Immature natural killer cell (primary cell): ENCODE measurements at places on chromosomes 1 and 21.

- H3K36me3 ChIP-seq = no peaks in the 10 kb centered on the region
- H3K4me1 ChIP-seq = no peaks in the 10 kb centered on the region
- peaks cover 17% of the 10 kb centered on the region for H3K27me3 ChIP-seq
These were observed 854 bp downstream of the MYCL start for GRCh38 chr1:39900662-39901463.

- DNase-seq = no peak
- no peaks in the 10 kb centered on the region for H3K4me1 ChIP-seq
- H3K27ac ChIP-seq = no peak overlapping the region
These were observed 34.7 kb downstream of the TUFT1 start for GRCh38 chr1:151574575-151575529.

DNA sequence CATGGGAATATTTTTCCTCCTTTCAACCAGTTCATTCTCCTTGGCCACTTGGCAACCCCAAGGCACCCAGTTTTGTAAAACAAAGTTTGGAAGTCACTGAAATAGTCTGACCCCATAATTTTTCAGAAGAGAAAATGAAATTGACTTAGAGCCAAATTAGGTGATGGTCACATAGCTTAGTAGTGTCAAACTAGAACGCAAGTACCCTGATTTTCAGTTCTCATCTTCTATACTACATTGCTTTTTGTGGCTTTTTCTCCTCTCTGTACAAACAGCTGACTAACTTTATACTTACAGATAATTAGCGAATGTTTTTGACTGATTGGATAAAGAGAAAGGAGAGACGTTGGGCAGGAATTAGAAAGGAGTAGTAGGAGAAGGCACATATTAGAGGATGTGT lies 33.1 kb downstream of the IARS2 start:
- H3K4me1 ChIP-seq = no peaks in the 10 kb centered on the region
- no peak overlapping the region for H3K4me3 ChIP-seq
- H3K36me3 ChIP-seq = peaks cover 39% of the 10 kb centered on the region
- no peak for DNase-seq
- H3K27me3 ChIP-seq = no peaks in the 10 kb centered on the region
- no peak overlapping the region for H3K27ac ChIP-seq

GRCh38 chr1:228165372-228166169 lies at the start of gene IBA57:
TSS of gene IBA57 (plus strand) at chr1:228165804. CDS start at chr1:228165817, 13 bp downstream.
- peaks cover 13% of the 10 kb centered on the region for H3K27me3 ChIP-seq
- peaks cover 20% of the 10 kb centered on the region for H3K4me1 ChIP-seq
- H3K4me3 ChIP-seq = peak within 1 kb of the TSS; percentile 96
- H3K27ac ChIP-seq = peak within 1 kb of the TSS; percentile 95

- no peak for DNase-seq
- no peak overlapping the region for H3K27ac ChIP-seq
- no peaks in the 10 kb centered on the region for H3K27me3 ChIP-seq
These were observed 105.2 kb downstream of the ACBD6 start for GRCh38 chr1:180397175-180397574.

GRCh38 chr1:228344631-228345072 lies 62.0 kb downstream of the TRIM11 start:
- H3K4me3 ChIP-seq = no peak overlapping the region
- no peaks in the 10 kb centered on the region for H3K27me3 ChIP-seq
- no peaks in the 10 kb centered on the region for H3K36me3 ChIP-seq
- no peaks in the 10 kb centered on the region for H3K4me1 ChIP-seq
- no peak overlapping the region for H3K27ac ChIP-seq

GRCh38 chr21:44378646-44379514 lies 25.5 kb downstream of the TRPM2 start:
- H3K27me3 ChIP-seq = peaks cover 17% of the 10 kb centered on the region
- peaks cover 39% of the 10 kb centered on the region for H3K4me1 ChIP-seq
- DNase-seq = no peak
- H3K27ac ChIP-seq = no peak overlapping the region
- H3K36me3 ChIP-seq = peaks cover 64% of the 10 kb centered on the region

GRCh38 chr21:37878946-37879660 lies 37.2 kb downstream of the KCNJ6 start:
- H3K36me3 ChIP-seq = no peaks in the 10 kb centered on the region
- H3K27ac ChIP-seq = no peak overlapping the region
- no peaks in the 10 kb centered on the region for H3K27me3 ChIP-seq
- no peak overlapping the region for H3K4me3 ChIP-seq
- H3K4me1 ChIP-seq = no peaks in the 10 kb centered on the region

DNA sequence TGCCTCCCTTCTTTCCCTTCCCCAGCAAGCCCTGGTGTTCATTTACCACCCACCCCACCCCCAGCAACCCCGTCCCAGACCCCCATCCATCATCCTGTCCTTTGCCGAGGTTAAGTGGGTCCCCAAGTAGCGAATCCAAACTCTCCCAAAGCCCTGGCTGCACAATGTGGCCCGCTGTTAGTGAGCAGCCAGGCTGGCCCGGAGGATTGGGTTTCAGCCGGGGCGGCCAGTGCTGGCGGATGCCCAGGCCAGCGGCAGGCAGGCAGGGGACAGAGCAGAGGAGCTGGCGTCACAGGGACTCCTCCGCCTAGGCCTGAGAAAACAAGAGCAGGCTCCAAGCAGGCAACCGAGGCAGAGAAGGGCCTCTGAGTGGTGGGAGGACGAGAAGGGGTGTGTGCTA lies 61.4 kb downstream of the EPHB2 start:
- no peak overlapping the region for H3K4me3 ChIP-seq
- no peaks in the 10 kb centered on the region for H3K4me1 ChIP-seq
- H3K27me3 ChIP-seq = no peaks in the 10 kb centered on the region
- no peak for DNase-seq

- H3K27ac ChIP-seq = no peak overlapping the region
- DNase-seq = no peak
- H3K36me3 ChIP-seq = no peaks in the 10 kb centered on the region
- no peak overlapping the region for H3K4me3 ChIP-seq
- H3K4me1 ChIP-seq = no peaks in the 10 kb centered on the region
These were observed 148.1 kb downstream of the RGS7 start for GRCh38 chr1:241208910-241209379.

GRCh38 chr1:16178596-16179497 lies 23.0 kb upstream of the EPHA2 start:
- no peaks in the 10 kb centered on the region for H3K36me3 ChIP-seq
- H3K4me3 ChIP-seq = no peak overlapping the region
- no peak overlapping the region for H3K27ac ChIP-seq
- peaks cover 5% of the 10 kb centered on the region for H3K27me3 ChIP-seq

DNA sequence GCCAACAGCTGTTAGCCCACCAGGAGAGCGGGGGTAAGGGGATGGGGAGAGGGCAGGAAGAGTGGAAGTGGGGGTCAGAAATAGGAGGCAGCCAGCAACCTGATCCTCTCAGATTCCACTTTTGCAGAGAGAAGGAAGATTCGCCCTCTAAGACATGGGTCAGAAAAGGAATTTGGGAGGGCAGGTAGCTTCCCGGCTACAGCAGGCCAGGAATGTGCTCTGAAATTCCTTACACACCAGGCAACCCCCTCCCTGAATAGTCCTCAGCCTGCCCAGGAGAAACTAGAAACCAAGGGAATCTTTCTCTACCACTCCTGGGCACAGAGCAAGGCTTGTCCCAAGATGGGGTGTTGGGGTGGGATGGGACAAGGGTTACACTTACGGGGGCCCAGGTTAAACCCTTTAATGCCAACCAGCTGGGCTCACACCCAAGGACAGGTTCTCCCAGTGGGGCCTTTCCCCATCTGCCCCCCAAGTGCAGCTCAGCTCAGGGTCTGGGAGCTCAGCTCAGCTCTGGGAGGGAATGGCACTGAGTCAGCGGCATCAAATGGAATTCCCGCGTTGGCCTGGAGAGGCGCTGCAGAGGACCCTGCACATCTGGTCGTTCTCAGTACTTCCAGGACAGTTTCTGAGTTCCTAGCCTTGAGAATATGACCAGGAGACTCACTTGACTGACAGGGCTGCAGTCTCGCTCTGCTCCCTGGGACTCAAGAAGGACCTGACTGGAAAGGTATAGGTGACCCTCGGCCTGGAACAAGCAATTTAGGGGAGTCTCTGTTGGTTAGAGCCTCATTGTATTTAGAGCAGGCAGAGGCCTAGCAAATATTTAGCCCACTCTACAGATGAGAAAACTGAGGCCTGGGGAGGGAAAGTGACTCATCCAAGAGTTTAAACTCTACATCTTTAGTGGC lies 761 bp downstream of the TNNT2 start:
- H3K4me3 ChIP-seq = no peak overlapping the region
- no peaks in the 10 kb centered on the region for H3K4me1 ChIP-seq
- H3K27ac ChIP-seq = no peak overlapping the region
- H3K36me3 ChIP-seq = no peaks in the 10 kb centered on the region
- H3K27me3 ChIP-seq = peaks cover 4% of the 10 kb centered on the region

DNA sequence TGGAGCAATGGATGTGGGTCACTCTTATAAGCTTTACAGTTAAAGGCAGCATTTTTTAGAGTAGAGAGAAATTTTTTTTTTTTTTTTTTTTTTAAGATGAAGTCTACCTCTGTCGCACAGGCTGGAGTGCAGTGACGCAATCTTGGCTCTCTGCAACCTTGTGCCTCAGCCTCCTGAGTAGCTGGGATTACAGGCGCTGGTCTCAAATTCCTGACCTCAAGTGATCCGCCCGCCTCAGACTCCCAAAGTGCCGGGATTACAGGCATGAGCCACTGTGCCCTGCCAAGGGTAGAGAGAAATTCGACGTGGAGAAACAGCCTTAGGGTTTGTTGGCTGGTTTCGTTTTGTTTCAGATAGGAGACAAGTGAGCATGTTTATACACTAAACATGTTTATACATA lies 594.2 kb upstream of the ADAMTS5 start:
- H3K4me1 ChIP-seq = no peaks in the 10 kb centered on the region
- DNase-seq = no peak
- no peaks in the 10 kb centered on the region for H3K36me3 ChIP-seq
- no peaks in the 10 kb centered on the region for H3K27me3 ChIP-seq
- no peak overlapping the region for H3K4me3 ChIP-seq
- H3K27ac ChIP-seq = no peak overlapping the region

DNA sequence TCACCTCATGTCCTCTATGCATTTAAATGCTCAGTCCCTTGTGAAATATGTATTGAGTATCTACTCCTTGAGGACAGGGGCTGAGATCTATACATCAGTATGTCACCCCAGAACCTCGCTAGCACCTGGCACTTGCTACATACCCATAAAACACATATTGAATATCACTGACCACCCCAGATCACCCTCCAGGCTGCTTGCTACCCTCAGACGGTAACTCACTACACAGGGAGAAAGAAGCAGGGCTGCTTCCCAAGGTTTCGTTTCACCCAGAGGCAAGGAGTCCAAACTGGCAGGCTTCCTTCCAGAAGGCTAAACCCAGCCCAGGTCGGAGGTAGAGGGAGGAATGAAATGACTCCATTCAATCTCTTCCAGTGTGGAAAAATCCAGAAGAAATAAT lies 8.5 kb downstream of the INKA2 start:
- no peak overlapping the region for H3K4me3 ChIP-seq
- H3K27ac ChIP-seq = no peak overlapping the region
- no peaks in the 10 kb centered on the region for H3K36me3 ChIP-seq
- H3K4me1 ChIP-seq = no peaks in the 10 kb centered on the region

GRCh38 chr1:65289449-65289848 lies 19.9 kb upstream of the DNAJC6 start:
- no peak overlapping the region for H3K4me3 ChIP-seq
- peaks cover 2% of the 10 kb centered on the region for H3K27me3 ChIP-seq
- H3K4me1 ChIP-seq = no peaks in the 10 kb centered on the region
- no peaks in the 10 kb centered on the region for H3K36me3 ChIP-seq
- no peak for DNase-seq
- H3K27ac ChIP-seq = no peak overlapping the region

DNA sequence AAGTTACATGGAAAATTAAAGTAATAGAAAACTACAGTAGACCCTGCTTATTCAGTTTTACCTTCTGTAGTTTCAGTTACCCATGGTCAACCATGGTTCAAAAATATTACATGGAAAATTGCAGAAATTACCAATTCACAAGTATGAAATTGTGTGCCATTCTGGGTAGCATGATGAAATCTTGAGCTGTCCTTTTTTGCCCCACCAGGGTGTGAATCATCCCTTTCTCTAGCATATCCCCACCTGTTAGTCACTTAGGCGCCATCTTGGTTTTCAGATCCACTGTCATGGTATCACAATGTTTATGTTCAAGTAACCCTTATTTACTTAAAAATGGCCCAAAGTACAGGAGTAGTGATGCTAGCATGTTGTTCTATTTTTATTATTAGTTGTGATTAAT lies 3.5 kb upstream of the LRIF1 start:
- no peak for DNase-seq
- peaks cover 31% of the 10 kb centered on the region for H3K4me1 ChIP-seq
- no peak overlapping the region for H3K27ac ChIP-seq

- H3K27me3 ChIP-seq = no peaks in the 10 kb centered on the region
- no peak overlapping the region for H3K27ac ChIP-seq
- no peak overlapping the region for H3K4me3 ChIP-seq
These were observed 1274.0 kb downstream of the AMY1C start for GRCh38 chr1:105023719-105024118.

DNA sequence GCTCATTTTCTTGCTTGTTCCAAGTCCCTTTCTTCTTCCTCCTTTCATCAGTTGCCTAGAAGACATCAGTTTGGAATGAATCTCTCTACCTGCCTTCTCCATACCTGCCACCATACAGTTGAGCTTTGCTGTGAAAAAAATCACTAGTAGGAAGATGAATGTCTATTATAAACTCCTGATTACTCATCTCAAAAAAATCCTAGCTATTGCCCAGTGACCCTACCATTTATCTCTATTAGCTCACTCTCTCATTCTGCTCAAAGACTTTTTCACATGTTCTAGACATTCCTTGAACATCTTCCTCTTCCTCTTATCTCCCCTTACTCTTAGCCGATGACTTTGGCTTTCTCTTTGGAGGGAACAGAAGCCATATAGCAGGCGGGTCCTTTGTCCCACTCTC lies 49.7 kb upstream of the HMGB4 start:
- peaks cover 5% of the 10 kb centered on the region for H3K27me3 ChIP-seq
- DNase-seq = no peak
- no peak overlapping the region for H3K27ac ChIP-seq
- H3K4me1 ChIP-seq = no peaks in the 10 kb centered on the region
- no peak overlapping the region for H3K4me3 ChIP-seq

DNA sequence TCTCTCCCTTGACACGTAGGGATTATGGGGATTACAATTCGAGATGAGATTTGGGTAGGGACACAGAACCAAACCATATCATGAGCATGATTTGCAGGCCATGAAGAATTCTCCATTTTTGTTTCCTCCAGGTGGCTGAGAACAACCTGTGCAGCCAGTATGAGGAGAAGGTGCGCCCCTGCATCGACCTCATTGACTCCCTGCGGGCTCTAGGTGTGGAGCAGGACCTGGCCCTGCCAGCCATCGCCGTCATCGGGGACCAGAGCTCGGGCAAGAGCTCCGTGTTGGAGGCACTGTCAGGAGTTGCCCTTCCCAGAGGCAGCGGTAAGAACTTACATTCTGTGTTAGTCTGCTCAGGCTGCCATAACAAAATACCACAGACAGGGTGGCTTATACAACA lies 9.7 kb downstream of the MX1 start:
- H3K4me3 ChIP-seq = no peak overlapping the region
- peaks cover 79% of the 10 kb centered on the region for H3K36me3 ChIP-seq
- H3K27ac ChIP-seq = no peak overlapping the region
- peaks cover 4% of the 10 kb centered on the region for H3K27me3 ChIP-seq

GRCh38 chr1:67338642-67339041 lies 31.0 kb downstream of the IL12RB2 start:
- DNase-seq = peak; percentile 38
- peaks cover 11% of the 10 kb centered on the region for H3K27me3 ChIP-seq
- peaks cover 91% of the 10 kb centered on the region for H3K4me1 ChIP-seq
- peak overlapping the region; percentile 85 for H3K27ac ChIP-seq
- peak overlapping the region; percentile 57 for H3K4me3 ChIP-seq

GRCh38 chr21:30232011-30232410 lies 16.1 kb upstream of the CLDN8 start:
- no peak overlapping the region for H3K27ac ChIP-seq
- H3K27me3 ChIP-seq = no peaks in the 10 kb centered on the region
- no peaks in the 10 kb centered on the region for H3K36me3 ChIP-seq
